ENCODE measurements at places on chromosomes 2 and 18.

GRCh38 chr2:145290986-145291385 lies 771.1 kb upstream of the ZEB2 start:
- no peak for DNase-seq

GRCh38 chr2:162697111-162697510 lies 141.5 kb downstream of the KCNH7 start:
- DNase-seq = no peak

DNA sequence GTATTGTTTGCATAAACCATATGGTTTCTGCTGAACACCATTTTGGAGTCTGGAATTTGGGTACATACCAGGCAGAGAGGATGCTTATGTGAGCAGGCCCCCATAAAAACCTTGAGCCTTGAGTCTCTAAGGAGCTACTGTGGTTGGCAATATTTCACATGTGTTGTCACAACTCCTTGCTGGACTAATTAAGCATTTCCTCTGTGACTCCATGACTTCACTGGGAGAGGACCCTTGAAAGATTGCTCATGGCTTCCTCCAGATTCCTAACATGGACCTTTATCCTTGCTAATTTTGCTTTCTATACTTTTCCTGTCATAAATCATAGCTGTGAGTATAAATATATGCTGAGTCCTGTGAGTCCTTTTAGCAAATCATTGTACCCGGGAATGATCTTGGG lies 7.6 kb upstream of the COQ10B start:
- no peak for DNase-seq

DNA sequence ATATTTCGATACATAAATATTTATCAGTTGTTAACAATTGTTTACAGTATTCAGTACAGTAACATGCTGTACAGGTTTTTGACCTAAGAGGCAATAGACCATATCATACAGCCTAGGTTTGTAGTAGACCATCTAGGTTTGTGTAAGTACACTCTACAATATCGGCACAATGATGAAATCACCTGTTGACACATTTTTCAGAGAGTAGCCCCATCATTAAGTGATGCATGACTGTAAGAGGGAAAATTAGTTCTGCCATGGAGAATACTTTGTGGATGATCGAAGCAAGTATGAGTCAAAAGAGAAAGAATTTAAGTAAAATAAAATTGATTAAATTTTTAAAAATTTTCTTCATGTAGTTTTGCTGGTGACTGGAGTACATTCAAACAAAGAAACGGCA lies 32.6 kb downstream of the VIT start:
- no peak for DNase-seq

GRCh38 chr2:186644791-186645190 lies 49.1 kb upstream of the FAM171B start:
- DNase-seq = no peak

DNA sequence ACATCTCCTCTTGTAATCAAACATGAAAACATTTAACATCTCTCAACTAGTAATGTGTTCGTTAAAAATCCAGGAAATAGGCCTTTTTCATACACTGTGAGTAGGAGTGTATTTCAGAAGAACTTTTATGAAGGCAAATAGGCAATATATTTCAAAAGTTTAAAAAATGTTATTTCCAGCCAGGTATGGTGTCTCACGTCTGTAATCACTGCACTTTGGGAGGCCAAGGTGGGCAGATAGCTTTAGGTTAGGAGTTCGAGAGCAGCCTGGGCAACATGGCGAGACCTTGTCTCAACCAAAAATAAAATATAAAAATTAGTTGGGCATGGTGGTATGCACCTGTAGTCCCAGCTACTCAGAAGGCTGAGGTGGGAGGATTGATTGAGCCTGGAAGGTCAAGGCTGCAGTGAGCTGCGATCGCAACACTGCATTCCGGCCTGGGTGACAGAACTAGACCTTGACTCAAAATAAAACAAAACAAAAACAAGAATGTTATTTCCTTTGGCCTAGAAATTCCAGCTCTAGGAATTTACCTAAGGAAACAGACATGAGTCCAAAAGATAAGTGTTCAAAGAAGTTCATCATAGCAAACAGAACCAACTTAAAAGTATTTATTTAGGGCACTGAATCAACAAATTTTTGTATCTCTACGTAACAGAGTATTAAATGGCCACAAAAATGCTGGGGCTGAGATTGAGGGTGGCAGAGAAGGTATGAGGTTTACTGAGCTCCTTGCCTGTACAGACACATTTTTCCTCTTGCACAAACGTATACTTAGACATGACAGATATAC lies 14.9 kb downstream of the RBKS start:
- no peak for DNase-seq

- no peak for DNase-seq
These were observed 1.8 kb downstream of the TSPYL6 start for GRCh38 chr2:54254180-54254579.

GRCh38 chr2:227513113-227513512 lies 41.2 kb downstream of the AGFG1 start:
- DNase-seq = no peak

DNA sequence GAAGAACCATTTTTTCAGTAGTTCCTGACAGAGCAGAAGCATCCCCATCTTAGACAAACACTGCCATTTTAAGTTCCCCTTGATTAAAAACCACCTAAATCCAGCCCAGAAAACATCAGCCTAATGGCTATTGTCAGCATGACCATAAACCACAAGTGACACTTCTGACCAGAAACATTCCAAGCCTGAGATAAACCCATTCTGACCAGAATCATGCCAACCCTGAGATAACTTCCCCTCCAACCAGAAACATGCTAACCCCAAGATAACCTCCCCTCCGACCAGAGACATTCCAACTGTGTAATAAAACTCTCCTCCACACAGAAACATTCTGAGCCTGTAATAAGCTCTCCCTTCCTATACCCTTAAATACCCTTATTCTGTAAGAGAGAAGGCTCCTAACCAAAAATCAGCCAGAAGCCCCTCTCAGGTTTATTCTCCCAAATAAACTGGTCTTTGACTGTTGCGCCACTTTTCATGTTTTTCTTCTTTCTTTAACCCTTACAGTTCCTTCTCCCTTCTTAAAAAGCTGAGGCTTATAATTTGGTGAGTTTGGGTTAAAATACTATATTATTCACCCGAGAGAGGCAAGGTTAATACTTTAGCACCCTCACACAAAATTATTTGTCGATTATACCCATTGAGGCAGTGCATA lies 149.7 kb downstream of the HNMT start:
- DNase-seq = no peak

Measured in GM13977 (cell line).